ENCODE measurements at places on chromosomes 16 and 17.

GRCh38 chr17:9900784-9901183, 4.3 kb downstream of the RCVRN start:
- no peak for DNase-seq

DNA sequence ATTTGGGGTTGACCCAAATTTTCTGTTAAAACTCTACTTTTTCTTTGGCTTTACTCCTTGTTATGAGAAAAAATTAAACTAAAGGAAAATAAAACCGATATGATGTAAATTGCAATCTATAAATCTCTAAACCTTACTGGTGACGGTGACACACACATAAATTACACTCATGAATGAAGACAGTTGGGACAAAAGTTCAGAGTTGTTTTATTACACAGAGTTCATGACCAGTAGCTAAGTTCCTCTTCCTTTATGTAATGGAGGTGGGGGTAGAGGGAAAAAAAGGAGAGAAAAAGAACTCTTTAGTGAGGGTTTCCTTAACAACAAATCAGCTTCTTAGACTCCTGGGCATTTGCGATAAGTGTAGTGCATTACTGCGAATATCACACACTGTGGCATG, 220.7 kb downstream of the KCNJ2 start:
- DNase-seq = no peak

GRCh38 chr17:44071198-44071520, 624 bp downstream of the G6PC3 start:
- no peak for DNase-seq

DNA sequence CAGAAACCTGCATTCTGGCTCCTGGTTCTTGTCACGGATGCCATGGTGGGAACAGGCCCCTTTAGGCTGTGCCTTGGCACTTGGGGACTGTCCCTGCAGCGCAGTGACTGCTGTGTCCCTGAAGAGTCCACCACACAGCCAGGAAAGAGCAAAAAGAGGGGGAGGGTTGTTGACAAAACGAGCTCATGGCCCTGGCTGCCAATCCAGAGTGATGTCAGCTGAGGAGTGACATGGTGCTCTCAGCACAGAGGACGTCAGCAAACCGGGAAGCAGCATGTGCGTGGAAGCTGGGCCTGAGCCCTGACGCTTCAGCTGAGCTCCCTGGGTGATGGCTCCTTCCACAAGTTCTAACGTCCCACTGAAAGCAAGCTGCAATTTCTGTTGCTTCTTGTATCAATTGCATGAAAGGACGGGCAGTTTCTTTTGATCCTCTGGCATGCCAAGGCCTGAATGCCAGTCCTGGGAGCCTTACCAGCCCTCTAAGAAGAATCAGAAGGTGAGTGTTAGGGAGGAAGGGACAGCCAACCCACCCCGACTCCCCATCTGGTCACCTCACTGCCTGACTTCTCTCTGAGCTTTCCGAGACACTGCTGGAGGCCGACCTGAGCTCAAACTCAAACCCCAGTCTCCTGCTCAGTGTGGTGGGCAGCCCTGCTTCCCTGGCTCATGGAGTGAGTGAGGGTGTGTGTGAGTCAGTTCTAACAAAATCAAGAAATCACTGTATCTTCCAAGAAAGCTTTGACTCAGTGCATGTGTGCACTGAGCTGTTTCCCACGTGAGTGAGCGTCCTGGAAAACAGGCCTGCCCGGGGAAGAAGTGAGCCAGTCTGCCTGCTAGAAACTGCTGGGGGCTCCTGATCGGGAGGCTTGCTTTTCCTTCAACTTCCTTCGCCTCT, 14.7 kb upstream of the WNT3 start:
- DNase-seq = no peak

- DNase-seq = no peak
Measured at GRCh38 chr16:6897876-6898485, 434.7 kb upstream of the RBFOX1 start.

Measured in activated effector memory CD4-positive, alpha-beta T cell treated with Interleukin-2 at 50 U/mL for 16 hours (primary cell).